ENCODE measurements at places on chromosomes 11 and 22.

GRCh38 chr11:111000400-111001080 is 245.0 kb upstream of the POU2AF2 start:
- peak; percentile 30 for DNase-seq

GRCh38 chr22:30249049-30250038 is 2.8 kb upstream of the LIF start:
- no peak for DNase-seq

DNA sequence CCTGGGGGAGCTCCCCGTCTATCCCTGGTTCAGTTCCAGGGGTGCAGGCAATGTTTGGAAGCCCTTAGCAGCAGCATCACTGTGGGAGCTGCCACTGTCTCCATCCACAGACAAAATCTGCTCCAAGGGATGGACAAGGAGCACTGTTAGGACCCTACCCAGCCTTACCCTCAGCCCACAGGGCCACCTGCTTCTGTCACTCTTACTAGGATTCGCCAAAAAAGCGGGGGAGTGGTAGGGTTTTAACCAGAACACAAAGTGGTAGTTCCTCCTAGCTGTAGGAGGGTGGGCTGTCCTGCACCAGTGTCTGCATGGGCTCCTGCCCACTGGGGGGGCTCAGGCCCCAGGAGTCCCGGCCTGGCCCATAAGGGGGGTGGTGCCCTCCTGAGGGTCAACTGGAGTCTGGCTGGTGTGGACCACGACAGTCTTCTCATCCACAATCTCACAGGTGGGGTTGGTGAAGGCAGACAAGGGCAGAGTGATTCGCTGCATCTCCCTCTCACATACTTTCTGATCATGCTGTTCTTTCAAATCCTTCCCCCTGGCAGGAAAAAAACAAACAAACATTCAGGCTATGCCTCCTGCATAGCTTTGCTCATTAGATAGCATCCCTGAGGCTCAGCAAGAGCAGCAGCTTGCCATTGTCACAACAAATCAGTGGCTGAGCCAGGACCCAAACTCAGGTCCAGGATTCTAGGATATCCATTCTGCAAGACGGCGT is 9.4 kb downstream of the PIK3IP1 start:
- DNase-seq = no peak

DNA sequence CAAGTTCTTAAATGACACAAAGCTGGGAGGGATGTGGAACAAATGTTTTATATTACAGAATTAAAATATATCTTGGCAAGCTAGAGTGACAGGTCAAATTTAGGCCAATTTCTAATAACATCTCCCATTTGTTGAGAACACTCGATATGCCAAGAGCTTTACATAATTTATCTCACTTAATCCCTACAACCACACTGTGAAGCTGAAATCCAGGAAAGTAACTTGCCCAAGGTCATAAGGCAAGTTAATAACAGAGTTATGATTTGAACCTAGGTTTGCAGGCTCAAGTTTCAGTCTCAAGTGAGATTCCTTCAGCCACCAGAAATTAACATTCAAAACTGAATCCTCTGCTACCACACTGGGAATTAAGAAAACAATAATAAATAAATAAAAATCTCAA is 38.3 kb downstream of the RAB30 start:
- no peak for DNase-seq

DNA sequence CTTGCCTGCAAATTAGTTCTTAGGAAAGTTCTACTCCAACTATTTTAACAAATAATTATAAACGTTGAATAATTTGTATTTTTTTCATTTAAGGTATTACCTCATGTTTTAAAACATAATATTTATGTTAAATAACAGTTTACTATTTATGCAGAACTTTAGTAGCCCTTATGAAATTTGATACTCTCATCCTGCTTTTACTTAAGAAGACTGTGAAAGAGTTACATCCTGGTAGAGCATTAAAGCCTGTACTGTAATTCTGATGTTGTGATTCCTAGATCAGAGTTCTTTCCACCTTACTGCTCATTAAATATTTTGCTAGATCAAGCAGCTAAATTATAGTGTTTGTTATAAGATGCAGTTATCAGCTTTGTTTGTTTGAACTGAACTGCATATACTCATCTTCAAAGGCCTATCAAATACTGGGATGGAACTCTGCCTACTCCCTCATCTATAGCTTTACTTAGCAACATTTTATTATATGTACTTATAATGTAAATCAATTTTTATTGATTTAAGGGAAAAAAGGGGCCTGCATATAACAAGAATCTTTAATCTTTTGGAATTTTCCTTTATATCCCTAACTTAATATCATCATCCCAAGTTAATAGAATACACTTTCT is 304.2 kb downstream of the DYNC2H1 start:
- no peak for DNase-seq

GRCh38 chr22:45102896-45103420 is 60.8 kb upstream of the NUP50 start:
- DNase-seq = peak; percentile 17

- DNase-seq = no peak
These were observed 3.3 kb downstream of the TSPAN4 start for GRCh38 chr11:845872-846495.

DNA sequence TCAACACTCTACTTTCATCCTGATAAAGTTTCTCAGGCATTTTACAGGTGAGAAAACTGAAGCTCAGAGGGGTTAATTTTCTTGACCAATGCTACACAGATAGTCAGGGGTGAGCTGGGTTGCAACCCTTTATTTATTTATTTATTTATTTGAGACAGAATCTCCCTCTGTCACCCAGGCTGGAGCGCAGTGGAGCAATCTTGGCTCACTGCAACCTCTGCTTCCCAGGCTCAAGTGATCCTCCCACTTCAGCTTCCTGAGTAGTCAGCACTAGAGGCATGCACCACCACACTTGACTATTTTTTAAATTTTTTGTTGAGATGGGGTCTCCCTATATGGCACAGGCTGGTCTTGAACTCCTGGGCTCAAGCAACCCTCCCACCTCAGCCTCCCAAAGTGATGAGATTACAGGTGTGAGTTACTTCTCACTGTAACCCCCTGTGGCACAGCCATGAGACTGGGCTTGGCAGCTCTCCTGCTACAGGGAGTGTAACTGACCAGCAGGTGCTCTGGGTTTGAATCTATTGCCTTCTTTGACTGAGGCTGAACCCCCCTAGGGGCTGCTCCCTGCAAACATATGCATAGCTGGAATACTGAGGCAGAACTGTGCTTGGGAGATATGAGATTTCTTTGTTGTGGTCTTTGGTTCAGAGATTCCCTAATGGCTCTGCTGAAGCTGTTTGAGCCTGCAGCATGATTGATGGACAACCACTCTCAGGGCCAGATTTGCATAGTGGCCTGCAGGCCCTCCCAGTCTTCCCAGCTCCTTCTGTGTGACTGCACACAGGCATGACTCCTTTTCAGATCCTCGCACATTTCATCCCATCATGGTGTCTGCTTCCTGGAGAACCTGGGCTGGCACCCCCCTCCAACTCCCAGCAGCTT is 6.1 kb downstream of the C11orf96 start:
- DNase-seq = no peak

- peak; percentile 55 for DNase-seq
These were observed 72.0 kb downstream of the SYN3 start for GRCh38 chr22:32985899-32986765.

- no peak for DNase-seq
These were observed 639.7 kb downstream of the TBC1D22A start for GRCh38 chr22:47401976-47402770.

GRCh38 chr11:38990841-38991240 is 2392.8 kb upstream of the RAG2 start:
- DNase-seq = no peak
